ENCODE measurements at places on chromosomes 2 and 18.

DNA sequence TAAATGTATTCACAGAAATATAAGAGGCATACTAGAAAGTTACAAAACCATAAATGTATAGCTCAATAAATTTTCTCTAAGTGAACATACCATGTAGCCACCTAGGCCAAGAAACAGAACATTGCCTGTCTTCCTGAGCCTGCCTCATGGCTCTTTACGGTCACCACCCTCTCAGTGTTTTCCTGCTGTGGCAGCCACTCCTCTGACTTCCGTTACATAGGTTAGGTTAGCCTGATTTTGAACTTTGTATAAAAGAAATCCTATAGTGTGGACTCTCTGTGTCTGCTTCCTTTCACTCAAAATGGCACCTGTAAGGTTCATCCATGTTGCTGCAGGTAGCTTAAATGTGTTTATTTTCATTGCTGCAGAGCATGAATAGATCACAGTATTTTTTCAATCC lies 11.6 kb upstream of the ST3GAL5 start:
- no peak for DNase-seq

- DNase-seq = no peak
Measured at GRCh38 chr2:174949988-174950687, 55.0 kb downstream of the CHN1 start.

- no peak for DNase-seq
Measured at GRCh38 chr18:12943215-12943614, 4.6 kb upstream of the SEH1L start.

DNA sequence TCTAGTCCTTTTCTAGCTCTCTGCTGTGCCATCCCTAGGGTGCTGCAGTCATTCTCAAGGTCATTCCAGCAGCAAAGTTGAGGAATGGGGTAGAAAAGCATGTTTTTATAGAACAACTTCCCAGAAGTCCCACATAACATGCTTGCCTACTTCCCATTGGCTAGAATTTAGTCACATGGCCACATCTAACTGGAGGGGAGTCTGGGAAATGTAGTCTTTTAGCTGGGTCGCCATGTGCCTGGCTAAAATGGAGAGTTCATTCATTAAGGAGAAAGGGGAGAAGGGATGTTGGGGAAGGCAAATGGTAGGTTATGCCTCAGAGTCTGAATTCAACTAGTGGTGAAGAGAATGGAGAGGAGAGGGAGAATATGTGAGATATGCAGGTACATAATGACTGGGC lies 85.7 kb downstream of the SLC4A3 start:
- DNase-seq = no peak

DNA sequence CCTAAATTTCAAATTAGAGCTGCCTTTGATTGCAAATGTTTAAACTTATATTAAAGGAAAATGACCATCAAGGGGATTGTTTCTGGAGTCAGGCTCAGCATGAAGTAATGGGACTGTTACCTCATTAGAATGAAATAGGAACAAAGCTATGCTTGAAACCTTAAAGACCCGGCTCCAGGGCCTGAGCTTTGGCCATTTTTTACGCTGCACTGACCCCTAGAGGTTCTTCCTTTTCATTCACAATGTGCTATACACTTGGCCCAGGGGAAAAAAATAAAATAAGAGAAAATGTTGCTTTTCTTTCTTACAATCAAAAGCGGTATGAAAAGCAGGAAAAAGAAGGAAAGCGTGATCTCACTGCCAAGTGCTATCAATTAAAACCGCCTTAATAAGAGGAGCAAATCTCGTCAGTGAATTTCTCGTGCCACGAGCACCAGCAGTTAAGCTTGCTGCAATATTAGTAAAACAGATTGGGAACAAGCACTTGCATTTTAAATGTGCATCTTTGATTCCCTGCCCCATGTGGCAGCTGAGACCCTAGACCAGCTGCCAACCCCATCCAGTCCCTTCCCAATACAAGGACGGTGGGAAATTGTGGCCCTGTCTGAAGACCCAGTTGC lies 96.6 kb downstream of the MBD2 start:
- peak; percentile 54 for DNase-seq

DNA sequence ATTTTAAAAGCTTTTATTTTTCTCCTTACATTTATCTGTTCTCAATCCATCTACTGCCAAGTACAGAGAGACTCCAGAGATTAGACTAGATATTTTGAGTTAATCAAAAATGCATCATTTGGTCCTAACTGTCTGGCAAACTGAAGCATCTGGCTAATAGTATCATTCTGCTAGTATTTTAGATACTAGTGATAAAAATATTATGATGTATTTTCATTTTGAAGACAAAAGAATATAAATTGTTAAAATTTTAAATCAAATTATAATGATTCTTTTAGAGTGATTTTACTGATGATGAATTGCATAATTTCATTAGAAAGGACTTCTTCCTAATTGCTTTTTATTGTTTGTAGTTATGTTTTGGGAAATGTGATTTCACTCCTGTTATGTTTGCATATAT lies 584.0 kb downstream of the LRRTM4 start:
- DNase-seq = no peak

DNA sequence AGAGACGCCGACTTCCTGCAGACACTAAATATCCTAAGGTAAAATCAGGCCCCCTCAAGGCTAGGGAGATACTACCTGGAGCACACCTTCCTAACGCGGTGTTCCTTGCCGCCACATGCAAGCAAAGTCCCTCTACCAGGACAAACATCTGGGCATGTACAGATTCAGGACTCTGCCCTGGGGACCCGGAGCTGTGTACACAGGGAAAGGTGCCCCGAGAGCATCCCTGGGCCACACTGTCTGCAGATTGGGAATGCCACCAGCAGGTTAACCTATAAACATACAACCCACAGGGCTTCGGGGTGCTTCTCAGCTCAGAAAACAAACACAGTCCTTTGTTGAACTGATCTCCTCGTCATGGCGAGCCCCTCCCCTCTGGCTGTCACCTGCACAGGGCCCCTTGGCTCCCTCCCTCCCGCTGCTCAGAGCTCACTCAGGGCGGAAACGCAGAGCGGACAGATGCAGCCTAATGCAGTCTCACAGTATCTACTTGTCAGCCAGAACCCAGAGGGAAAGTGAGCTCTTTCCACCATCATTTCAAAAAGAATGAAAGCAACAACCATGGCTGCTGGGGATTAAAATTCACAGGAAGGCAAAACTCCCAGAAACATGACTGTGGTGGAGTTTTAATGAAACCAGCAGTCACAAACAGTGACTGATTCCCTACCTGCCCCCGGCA lies 218.8 kb downstream of the HDAC4 start:
- DNase-seq = no peak

- no peak for DNase-seq
Measured at GRCh38 chr2:75087736-75088135, 111.6 kb downstream of the TACR1 start.

- DNase-seq = no peak
Measured at GRCh38 chr2:111709321-111709720, 174.7 kb downstream of the ANAPC1 start.

DNA sequence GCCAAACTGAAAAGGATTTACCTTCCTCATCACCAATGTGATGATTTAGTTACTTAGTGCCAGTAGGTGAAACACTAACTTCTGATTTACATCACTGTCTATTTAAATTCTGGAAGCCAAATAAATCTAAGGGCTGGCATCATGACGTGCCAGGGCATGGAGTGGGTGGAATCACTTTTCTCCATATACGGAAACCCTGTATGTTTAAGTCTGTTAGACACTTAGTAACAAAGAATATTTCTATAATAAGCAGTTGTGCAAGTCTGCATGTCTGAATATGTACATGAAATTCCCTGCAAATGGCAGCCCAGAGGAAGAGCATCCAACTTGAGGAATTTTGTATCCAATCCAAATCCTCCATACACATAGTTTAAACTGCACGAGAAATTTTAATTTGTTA lies 243.1 kb upstream of the SMAD7 start:
- DNase-seq = no peak

GRCh38 chr2:9818097-9818496 lies 25.2 kb upstream of the TAF1B start:
- no peak for DNase-seq

GRCh38 chr2:238507836-238508235 lies 81.1 kb downstream of the ASB1 start:
- no peak for DNase-seq

GRCh38 chr18:9547782-9548181 lies 66.6 kb downstream of the PPP4R1 start:
- DNase-seq = no peak

DNA sequence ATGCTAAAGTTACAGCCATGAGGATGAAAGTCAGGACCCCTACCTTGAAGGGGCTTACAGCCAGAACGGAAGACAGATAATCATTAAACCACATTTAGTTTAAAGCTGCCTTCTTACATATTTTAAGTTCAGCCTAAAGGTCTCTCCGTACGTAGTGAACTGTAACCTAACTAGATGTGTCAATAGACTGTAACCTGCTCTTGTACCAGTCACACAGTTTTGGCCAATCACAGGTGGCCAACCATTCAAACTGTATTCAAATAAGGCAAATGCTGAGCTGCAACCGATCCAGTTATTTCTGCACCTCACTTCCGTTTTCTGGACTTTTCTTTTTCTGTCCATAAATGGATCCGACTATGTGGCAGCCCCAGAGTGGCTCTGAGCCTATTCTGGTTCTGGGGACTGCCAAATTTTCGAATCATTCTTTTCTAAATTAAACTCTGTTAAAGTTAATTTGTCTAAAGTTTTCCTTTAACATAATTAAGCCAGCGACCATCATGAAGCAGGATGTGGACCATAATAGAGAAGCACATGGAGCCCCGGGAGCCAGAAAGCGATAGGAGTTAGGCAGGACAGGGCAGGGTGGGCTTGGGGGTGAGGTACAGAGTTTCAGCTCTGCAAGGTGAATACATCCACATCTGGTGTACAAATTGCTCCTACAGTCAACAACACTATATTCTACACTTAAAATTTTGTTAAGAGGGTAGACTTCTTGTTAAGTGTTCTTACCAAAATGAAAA lies 48.4 kb upstream of the YPEL5 start:
- DNase-seq = no peak

GRCh38 chr18:45841060-45841764 lies 15.7 kb downstream of the SIGLEC15 start:
- no peak for DNase-seq

DNA sequence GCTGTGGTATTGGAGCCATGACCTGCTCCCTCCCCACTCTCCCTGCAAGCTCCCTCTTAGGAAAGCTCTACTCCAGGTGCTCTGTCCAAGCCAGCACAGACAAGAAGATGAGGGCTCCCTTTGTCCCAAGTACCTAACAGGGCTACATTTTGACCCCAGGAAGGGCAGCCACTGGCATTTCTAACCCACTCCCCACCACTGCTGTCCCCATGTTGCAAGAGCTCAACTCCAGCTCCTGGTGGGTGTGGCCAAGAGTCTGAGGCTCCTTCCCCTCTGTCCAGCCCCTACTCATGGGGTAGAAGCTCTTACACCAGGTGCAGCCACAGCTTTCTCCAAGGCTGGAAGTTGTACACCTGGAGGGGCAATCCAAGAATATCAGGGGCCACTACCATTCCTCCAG lies 127.0 kb upstream of the NPAS2 start:
- no peak for DNase-seq

- no peak for DNase-seq
Measured at GRCh38 chr2:127310980-127311379, 17.0 kb upstream of the ERCC3 start.

- DNase-seq = no peak
Measured at GRCh38 chr2:161956738-161957137, 117.3 kb downstream of the DPP4 start.

DNA sequence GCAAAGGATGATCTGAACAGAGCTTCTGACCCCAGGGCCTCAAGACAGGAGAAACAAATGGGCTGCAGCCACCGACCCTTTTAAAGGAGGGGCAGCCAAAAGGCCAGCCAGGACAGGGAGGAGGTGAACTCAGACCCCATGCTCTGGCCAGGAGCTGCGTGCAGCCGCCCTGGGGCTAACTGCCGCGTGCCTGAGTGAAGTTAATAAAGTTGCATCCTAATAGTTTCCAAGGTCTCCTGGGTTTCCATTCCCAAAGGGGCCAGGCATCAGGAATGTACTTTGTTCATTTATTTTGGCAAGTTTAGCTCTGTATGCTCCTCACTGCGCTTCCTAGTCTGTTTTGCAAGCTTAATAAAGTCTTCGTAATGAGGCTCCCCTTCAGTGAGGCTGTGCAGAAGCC lies 60.7 kb downstream of the EN1 start:
- DNase-seq = no peak

GRCh38 chr2:131032393-131032836 lies 60.8 kb downstream of the FAM168B start:
- DNase-seq = no peak

DNA sequence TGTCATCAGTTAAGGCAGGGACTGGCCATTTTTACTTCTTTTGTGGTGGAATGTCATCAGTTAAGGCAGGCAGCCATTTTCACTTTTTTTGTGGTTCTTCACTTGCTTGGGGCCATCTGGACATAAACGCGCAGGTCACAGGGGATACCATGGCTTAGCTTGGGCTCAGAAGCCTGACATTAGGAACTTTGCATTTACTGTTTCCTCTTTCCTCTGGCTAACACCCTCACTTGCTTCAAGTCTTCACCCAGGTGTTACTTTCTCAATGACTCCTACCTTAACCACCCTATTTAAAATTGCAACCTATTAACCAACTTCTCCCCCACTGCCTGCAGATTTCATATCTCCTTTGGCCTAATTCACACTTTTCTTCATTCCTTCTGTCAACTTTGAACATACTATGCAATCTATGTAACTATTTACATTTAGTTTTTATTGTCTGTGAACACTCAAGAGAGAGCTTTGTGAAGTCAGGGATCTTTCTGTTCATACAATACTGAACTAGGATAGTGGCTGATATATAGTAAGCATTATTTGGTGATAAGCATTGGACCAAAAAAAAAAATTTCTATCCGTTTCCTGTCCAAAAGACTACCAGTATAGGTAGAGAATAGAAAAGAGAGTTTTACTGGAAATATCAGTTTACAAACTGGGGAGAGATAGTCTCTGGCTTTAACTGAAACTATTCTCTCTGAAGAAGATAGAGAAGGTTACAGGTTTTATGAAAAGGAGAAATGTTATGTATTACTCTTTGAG lies 600.1 kb upstream of the ZNF804A start:
- no peak for DNase-seq

- no peak for DNase-seq
Measured at GRCh38 chr2:239291475-239292350, 109.1 kb downstream of the HDAC4 start.

DNA sequence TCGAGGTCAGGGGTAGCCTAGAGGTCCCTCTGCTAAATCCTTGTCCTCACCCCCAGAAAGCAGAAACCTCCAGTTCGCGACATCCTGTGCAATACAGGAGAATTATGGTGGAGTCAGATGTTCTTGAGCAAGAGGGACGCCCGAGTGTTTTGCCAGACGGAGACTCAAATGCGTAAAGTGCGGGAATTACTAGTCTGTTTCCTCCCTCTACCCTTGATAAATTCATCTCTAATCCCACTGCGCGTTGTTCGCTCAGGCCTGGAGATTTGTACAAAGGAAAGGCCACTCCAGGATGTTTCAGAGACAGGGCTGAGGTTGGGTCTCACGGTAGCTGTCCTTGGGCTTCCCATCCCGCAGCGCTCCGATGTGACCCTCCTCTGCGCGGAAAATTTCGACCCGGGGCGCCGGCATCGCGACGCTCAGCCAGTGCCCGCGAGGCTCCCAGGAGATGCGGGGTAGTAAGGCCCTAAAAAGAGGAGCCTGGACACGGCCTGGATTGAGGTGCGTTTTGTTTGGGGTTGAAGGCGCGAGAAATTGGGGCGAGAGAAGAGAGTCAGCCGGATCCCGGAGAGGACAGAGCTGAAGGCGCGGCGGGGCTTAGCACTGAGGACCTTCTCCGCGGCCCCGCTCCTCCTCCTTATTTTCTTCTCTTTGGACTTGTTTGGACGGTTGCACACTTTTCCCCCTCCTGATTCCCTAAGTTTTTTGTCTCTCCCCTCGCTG lies 2.6 kb upstream of the NEUROD1 start:
- DNase-seq = no peak
